ENCODE measurements at places on chromosomes 5 and 9. TPM values are rescaled to one million over a fixed set of nuclear protein-coding genes. Genes with fewer than 3 reads are reported as not detected.

The FGD3 gene
- total RNA-seq = not detected

The ZBED3 gene
- 15.8 TPM for total RNA-seq

The PCDHB16 gene
- total RNA-seq = 5.9 TPM

GRCh38 chr9:117413346-117414219 is 1.3 kb downstream of the ASTN2 start:
- no peak overlapping the region for H3K27ac ChIP-seq
- DNase-seq = no peak
- H3K27me3 ChIP-seq = peaks cover 48% of the 10 kb centered on the region
- peaks cover 3% of the 10 kb centered on the region for H3K4me1 ChIP-seq

DNA sequence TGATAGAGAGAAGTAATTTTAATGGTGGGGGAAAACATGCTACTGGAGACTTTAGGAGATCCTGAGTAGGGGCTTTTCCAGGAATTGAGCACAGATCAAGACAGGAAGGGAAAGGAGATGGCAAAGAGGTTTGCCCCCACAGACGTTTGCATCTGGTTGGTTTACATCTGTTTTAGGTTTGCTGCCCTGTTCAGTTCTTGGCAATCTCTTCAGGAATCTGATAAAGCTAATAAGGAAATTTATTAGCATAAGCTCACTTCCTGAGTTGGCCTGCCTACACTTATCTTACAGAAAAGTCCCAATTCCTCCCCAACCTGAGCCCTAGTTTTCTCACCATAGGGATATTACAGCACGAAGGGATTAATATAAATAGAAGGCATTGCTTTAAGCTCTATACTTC is 3.4 kb upstream of the CFAP95 start:
- peaks cover 23% of the 10 kb centered on the region for H3K27me3 ChIP-seq
- no peak overlapping the region for H3K4me3 ChIP-seq
- no peaks in the 10 kb centered on the region for H3K36me3 ChIP-seq
- H3K4me1 ChIP-seq = peaks cover 31% of the 10 kb centered on the region
- no peak for DNase-seq

GRCh38 chr5:160961761-160962160 is 109.8 kb upstream of the ATP10B start:
- no peak overlapping the region for H3K4me3 ChIP-seq
- H3K36me3 ChIP-seq = no peaks in the 10 kb centered on the region
- DNase-seq = no peak

GRCh38 chr5:73242735-73243134 is 69.7 kb downstream of the TMEM174 start:
- peaks cover 6% of the 10 kb centered on the region for H3K27me3 ChIP-seq
- no peak overlapping the region for H3K27ac ChIP-seq
- DNase-seq = no peak
- H3K36me3 ChIP-seq = no peaks in the 10 kb centered on the region
- H3K4me1 ChIP-seq = no peaks in the 10 kb centered on the region

DNA sequence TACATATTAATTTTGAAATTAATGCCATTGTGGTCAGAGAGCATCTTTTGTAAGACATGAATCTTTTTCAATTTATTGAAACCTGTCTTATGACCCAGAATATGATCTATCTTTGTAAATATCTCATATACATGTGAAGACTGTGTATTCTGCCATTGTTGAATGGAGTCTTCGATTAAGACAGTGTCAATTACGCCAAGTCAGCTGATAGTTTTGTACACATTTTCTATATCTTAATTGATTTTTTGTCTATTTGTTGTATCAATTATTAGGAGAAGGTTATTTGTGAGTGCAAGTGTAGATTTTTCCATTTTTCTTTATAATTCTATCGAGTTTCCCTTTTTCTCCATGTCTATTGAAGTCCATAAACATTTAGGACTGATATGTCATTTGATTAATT is 471.6 kb downstream of the MED10 start:
- H3K4me3 ChIP-seq = no peak overlapping the region
- no peak overlapping the region for H3K27ac ChIP-seq
- H3K27me3 ChIP-seq = no peaks in the 10 kb centered on the region
- no peak for DNase-seq

DNA sequence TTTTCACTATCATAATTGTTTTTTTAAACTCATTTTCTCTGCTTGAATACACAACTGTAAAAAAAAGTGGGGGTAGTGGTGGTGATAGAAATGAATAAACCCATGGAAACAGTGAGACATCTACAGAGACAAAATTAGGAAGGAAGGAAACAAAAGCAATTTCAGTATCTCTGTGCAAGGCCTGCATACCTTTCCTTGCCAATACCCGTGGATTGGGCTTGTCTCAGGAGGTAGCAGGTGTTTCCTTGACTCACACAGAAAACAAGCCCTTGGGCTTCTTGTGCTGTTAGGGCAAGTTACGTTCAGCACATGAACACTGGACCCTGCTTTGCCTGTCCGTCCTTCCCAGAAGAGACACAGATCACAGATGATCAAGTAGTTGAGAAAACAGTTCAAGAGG is 372.2 kb downstream of the ZSWIM6 start:
- H3K4me3 ChIP-seq = no peak overlapping the region
- peaks cover 3% of the 10 kb centered on the region for H3K4me1 ChIP-seq
- DNase-seq = no peak
- H3K27ac ChIP-seq = no peak overlapping the region

Data from chondrocyte (in vitro differentiated cells).